ENCODE measurements at places on chromosomes 16 and 17.

- DNase-seq, result no peak
Measured at GRCh38 chr16:50155925-50156324, 2.8 kb downstream of the TENT4B start.

GRCh38 chr17:77109159-77109759 lies 31.5 kb upstream of the SEC14L1 start:
- no peak for DNase-seq

GRCh38 chr17:178292-179065 lies 3.0 kb downstream of the DOC2B start:
- DNase-seq, result no peak

GRCh38 chr17:72950242-72950931 lies 142.1 kb downstream of the SLC39A11 start:
- no peak for DNase-seq

- DNase-seq, result no peak
Measured at GRCh38 chr17:27535178-27535928, 79.1 kb downstream of the KSR1 start.

All from activated CD4-positive, alpha-beta T cell treated with anti-CD3 and anti-CD28 coated beads for 24 hours (primary cell).